B cell (primary cell): ENCODE measurements at places on chromosomes 12 and 14.

- no peak overlapping the region for H3K4me3 ChIP-seq
- H3K27ac ChIP-seq = no peak overlapping the region
- H3K36me3 ChIP-seq = no peaks in the 10 kb centered on the region
Measured at GRCh38 chr14:105179191-105179590, 1.9 kb downstream of the NUDT14 start.

GRCh38 chr14:75709207-75709812, 48.3 kb downstream of the TTLL5 start:
- peaks cover 3% of the 10 kb centered on the region for H3K36me3 ChIP-seq
- H3K4me1 ChIP-seq = no peaks in the 10 kb centered on the region
- H3K4me3 ChIP-seq = no peak overlapping the region
- DNase-seq = peak; percentile 75
- no peak overlapping the region for H3K27ac ChIP-seq

GRCh38 chr14:56995010-56995409, 184.7 kb upstream of the OTX2 start:
- no peak overlapping the region for H3K27ac ChIP-seq
- H3K27me3 ChIP-seq = no peaks in the 10 kb centered on the region
- no peak for DNase-seq

DNA sequence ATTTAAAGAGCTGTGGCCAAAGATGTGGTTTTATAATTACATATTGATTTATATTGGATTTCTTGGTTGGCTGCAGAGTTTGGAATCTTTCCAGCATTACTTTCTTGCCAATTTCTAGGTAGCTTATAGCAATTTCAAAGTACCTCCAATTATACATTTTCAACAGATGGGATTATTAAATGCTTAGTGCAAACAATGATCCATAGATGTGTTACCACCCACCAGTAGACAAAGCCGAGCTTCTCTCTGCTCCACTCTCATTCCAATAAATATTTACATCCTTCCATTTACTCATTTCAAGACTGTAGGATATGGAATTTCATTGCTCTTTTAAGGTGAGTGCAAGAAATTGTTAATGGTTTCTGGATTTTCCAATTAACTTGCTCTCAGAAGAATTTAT, 21.6 kb upstream of the TMCC3 start:
- no peak for DNase-seq
- no peak overlapping the region for H3K27ac ChIP-seq
- H3K4me1 ChIP-seq = peaks cover 19% of the 10 kb centered on the region
- H3K36me3 ChIP-seq = no peaks in the 10 kb centered on the region
- H3K4me3 ChIP-seq = no peak overlapping the region
- H3K27me3 ChIP-seq = no peaks in the 10 kb centered on the region

DNA sequence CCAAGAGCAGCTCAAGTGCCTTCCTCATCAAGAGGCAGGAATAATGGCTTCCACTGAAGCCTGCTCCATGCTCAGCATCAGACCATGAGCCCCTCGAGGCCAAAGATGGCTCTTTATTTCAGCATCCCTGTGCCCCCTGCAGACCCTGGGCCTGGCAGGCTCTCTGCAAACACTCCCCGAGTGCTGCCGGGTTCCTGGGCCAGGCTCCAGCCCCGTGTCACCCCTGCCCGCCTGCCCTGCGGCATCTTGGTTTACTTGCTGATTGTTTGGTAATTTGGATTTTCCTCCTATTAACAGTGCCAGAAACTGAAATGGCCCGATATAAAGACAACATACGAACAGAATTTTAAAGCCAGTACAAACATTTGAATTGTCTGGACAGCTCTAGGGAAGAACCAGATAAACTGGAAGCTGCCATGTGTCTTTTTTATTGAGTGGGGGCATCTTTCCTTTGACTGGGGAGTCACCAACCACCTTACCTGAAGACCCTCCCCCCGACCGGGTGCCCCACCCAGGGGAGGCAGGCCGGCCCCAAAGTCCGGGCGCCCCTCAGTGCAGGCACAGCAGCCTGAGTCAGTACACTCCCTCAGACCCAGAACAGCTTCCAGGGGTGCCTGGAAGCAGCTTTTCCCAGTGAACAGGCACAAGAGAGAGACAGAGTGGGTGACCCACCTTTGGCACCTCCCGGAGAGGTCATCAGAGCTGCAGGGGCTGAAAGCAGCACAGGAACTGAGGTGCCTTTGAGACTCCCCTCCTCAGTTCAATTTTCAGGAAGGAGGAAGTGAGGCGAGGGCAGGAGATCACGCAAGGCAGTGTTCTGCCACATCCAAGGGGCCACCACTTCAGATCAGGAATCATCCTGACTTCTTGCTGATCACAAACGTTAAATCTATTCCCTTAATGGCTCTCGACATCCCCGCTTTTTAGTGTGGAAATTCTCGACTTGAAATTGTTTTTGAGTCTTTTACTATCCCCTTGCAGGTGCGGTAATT, 30.6 kb downstream of the ITPK1 start:
- no peaks in the 10 kb centered on the region for H3K27me3 ChIP-seq
- H3K27ac ChIP-seq = no peak overlapping the region
- peaks cover 9% of the 10 kb centered on the region for H3K4me1 ChIP-seq
- H3K4me3 ChIP-seq = no peak overlapping the region

- no peak overlapping the region for H3K27ac ChIP-seq
- no peaks in the 10 kb centered on the region for H3K27me3 ChIP-seq
- H3K4me3 ChIP-seq = no peak overlapping the region
- H3K36me3 ChIP-seq = no peaks in the 10 kb centered on the region
- DNase-seq = no peak
Measured at GRCh38 chr12:2719392-2719791, 75.4 kb upstream of the FKBP4 start.

GRCh38 chr14:21449899-21450216, 6.1 kb downstream of the CHD8 start:
- no peak overlapping the region for H3K4me3 ChIP-seq
- no peaks in the 10 kb centered on the region for H3K27me3 ChIP-seq
- H3K36me3 ChIP-seq = peaks cover 4% of the 10 kb centered on the region
- H3K4me1 ChIP-seq = peaks cover 11% of the 10 kb centered on the region
- no peak overlapping the region for H3K27ac ChIP-seq
- DNase-seq = no peak

DNA sequence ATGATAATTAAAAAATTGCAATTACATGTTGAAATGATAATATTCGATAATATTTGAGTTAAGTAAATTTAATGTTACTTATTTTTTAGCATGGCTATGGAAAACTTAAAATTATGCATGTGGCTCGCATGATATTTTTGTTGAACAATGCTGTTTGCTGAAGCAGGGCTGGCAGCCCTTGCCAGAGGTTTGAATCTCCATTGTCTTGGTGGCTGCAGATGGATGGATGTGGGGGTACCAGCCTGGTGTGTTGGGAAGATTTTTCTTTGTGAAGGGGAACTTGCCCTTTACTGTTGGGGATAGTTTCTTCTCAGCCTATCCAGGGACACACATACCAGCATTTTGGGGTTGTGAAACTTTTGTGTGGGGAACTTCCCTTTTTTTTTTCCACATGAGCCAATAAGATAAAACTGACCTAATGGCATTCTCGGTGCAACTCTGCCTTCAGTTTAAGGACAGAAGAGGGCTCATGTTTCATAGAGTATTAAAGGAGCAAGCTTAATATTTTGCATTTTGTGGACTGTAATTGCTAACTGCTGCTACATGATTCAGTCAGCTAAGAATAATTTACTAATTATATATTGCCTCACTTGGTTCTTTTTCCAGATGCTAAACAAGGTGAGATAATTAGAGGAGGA, 8.8 kb downstream of the RASSF3 start:
- DNase-seq = peak; percentile 86
- no peaks in the 10 kb centered on the region for H3K36me3 ChIP-seq
- no peak overlapping the region for H3K4me3 ChIP-seq
- H3K27me3 ChIP-seq = no peaks in the 10 kb centered on the region
- H3K4me1 ChIP-seq = peaks cover 90% of the 10 kb centered on the region

- H3K27me3 ChIP-seq = no peaks in the 10 kb centered on the region
- no peak for DNase-seq
- no peak overlapping the region for H3K27ac ChIP-seq
Measured at GRCh38 chr12:18703321-18703720, 34.5 kb downstream of the PLCZ1 start.

GRCh38 chr12:126966498-126966897, 1300.5 kb upstream of the TMEM132C start:
- H3K4me1 ChIP-seq = no peaks in the 10 kb centered on the region
- no peak for DNase-seq
- H3K4me3 ChIP-seq = no peak overlapping the region
- H3K27me3 ChIP-seq = no peaks in the 10 kb centered on the region

- H3K36me3 ChIP-seq = no peaks in the 10 kb centered on the region
- no peak overlapping the region for H3K27ac ChIP-seq
- H3K4me1 ChIP-seq = peaks cover 67% of the 10 kb centered on the region
- H3K4me3 ChIP-seq = no peak overlapping the region
Measured at GRCh38 chr14:68516342-68516741, 276.5 kb downstream of the ZFP36L1 start.

GRCh38 chr14:96277890-96278289, 21.9 kb downstream of the BDKRB1 start:
- no peaks in the 10 kb centered on the region for H3K4me1 ChIP-seq
- H3K27me3 ChIP-seq = no peaks in the 10 kb centered on the region
- no peak for DNase-seq
- no peak overlapping the region for H3K27ac ChIP-seq
- H3K36me3 ChIP-seq = peaks cover 2% of the 10 kb centered on the region
- H3K4me3 ChIP-seq = no peak overlapping the region

GRCh38 chr12:30913323-30913722, 13.2 kb upstream of the TSPAN11 start:
- H3K4me3 ChIP-seq = no peak overlapping the region
- H3K27ac ChIP-seq = no peak overlapping the region
- no peaks in the 10 kb centered on the region for H3K4me1 ChIP-seq
- no peaks in the 10 kb centered on the region for H3K27me3 ChIP-seq

DNA sequence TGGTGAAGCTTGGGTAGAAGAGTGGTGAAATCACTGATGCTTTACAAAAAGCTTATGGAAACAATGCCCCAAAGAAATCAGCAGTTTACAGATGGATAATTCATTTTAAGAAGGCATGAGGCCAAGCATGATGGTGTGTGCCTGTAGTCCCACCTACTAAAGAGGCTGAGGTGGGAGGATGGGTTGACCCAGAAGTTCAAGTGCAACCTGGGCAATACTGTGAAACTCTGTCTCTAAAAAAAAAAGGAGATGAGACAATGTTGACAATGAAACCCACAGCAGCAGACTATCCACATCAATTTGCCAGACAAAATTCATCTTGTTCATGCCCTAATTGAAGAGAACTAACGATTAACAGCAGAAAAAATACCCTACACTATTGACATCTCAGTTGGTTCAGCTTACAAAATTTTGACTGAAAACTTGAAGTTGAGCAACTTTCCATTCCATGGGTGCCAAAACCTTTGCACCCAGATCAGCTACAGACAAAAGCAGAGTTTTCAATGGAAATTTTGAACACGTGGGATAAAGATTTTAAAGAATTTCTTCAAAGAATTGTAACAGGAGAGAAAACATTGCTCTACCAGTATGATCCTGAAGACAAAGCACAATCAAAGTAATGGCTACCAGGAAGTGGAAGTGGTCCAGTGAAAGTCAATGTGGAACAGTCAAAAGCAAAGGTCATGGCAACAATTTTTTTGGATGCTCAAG, 26.7 kb downstream of the BTG1 start:
- no peak overlapping the region for H3K4me3 ChIP-seq
- H3K27ac ChIP-seq = no peak overlapping the region
- H3K4me1 ChIP-seq = peaks cover 6% of the 10 kb centered on the region

GRCh38 chr12:123089140-123089539, 61.8 kb downstream of the PITPNM2 start:
- peak overlapping the region; percentile 66 for H3K27ac ChIP-seq
- no peak overlapping the region for H3K4me3 ChIP-seq
- H3K4me1 ChIP-seq = peaks cover 48% of the 10 kb centered on the region
- peak; percentile 55 for DNase-seq
- H3K27me3 ChIP-seq = no peaks in the 10 kb centered on the region
- H3K36me3 ChIP-seq = no peaks in the 10 kb centered on the region

- H3K4me3 ChIP-seq = no peak overlapping the region
- DNase-seq = no peak
- H3K27me3 ChIP-seq = no peaks in the 10 kb centered on the region
- H3K4me1 ChIP-seq = peaks cover under 1% of the 10 kb centered on the region
Measured at GRCh38 chr14:65560340-65561027, 148.0 kb downstream of the FUT8 start.

DNA sequence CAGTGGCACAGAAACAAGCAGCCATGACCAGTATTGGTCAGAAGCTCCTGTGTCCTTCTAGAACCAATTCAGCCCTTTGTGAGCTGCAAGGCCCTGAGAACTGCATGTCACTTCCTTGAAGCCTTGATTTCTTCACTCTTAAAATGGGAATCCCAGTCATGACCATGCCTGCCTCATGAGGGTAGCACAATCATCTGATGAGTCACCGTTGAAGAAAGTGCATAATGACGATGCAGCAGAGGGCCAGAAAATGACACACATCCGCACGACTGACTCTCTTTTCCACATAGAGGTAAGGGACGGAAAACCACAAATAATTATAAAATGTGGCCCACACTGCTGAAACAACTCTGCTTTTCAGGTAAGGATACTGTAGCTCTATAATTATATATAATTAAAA, 777.4 kb downstream of the BCL11B start:
- no peak overlapping the region for H3K27ac ChIP-seq
- no peak for DNase-seq
- no peak overlapping the region for H3K4me3 ChIP-seq
- no peaks in the 10 kb centered on the region for H3K4me1 ChIP-seq
- H3K27me3 ChIP-seq = no peaks in the 10 kb centered on the region

DNA sequence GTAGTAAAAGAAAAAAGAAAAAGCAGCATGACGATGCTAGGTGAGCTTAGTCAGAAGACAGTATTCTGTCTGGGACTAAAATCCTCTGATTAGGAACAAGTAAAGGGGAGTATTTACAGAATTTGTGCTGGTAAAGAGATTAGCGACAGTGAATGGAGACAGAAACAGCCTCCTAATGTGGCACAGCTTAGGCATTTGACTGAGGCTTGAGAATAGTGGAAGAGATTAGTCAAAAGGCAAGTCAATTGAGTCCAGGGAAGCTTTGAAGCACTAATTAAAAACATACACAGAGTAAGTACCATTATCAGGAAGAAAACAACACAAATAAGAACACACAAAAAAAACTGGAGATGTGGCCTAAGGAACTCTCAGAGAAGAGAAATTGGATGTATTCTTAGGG, 131.9 kb upstream of the CLEC14A start:
- H3K27ac ChIP-seq = no peak overlapping the region
- H3K36me3 ChIP-seq = no peaks in the 10 kb centered on the region
- no peaks in the 10 kb centered on the region for H3K27me3 ChIP-seq
- H3K4me3 ChIP-seq = no peak overlapping the region
- DNase-seq = no peak
- no peaks in the 10 kb centered on the region for H3K4me1 ChIP-seq

- no peaks in the 10 kb centered on the region for H3K27me3 ChIP-seq
- no peak overlapping the region for H3K4me3 ChIP-seq
- no peaks in the 10 kb centered on the region for H3K4me1 ChIP-seq
- H3K27ac ChIP-seq = no peak overlapping the region
Measured at GRCh38 chr14:25680934-25681333, 631.0 kb upstream of the STXBP6 start.
